Stomach (tissue), 19 donors: ENCODE measurements at places on chromosomes 1 and 21. TPM values are rescaled to one million over a fixed set of nuclear protein-coding genes. Genes with fewer than 3 reads are reported as not detected.

Gene TNNT2
- polyA plus RNA-seq = 12.0 TPM

- no peak for DNase-seq
- no peaks in the 10 kb centered on the region for H3K36me3 ChIP-seq
- no peak overlapping the region for H3K4me3 ChIP-seq
- H3K27me3 ChIP-seq = no peaks in the 10 kb centered on the region
Observed at GRCh38 chr1:192011525-192011924, 146.7 kb upstream of the RGS18 start.

GRCh38 chr1:167819849-167820683 is 93.9 kb downstream of the ADCY10 start:
- peak overlapping the region; percentile 78 for H3K27ac ChIP-seq
- H3K36me3 ChIP-seq = no peaks in the 10 kb centered on the region
- peak; percentile 82 for DNase-seq
- peaks cover 6% of the 10 kb centered on the region for H3K4me1 ChIP-seq

DNA sequence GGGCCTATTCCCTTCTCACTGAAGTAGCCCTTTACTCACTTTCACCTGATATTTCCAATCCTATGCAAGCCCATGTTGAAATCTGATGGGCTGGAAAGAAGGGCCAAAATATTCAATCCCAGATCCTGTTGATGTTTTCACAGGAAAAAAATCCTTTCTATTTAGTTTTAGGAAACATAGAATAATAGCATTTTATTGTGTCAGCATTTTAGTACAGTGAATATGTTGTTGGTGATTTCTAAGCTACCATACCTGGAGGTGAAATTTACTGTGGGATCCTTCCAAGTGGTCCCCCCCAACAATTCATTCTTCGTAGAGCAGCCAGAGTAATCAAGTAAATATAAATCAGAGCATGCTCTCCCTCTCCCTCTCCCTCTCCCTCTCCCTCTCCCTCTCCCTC is 3.4 kb upstream of the UBE2U start:
- H3K4me3 ChIP-seq = no peak overlapping the region
- no peak for DNase-seq
- H3K36me3 ChIP-seq = no peaks in the 10 kb centered on the region
- no peak overlapping the region for H3K27ac ChIP-seq
- no peaks in the 10 kb centered on the region for H3K27me3 ChIP-seq

GRCh38 chr1:234109840-234110239 is 205.4 kb downstream of the SLC35F3 start:
- peaks cover 25% of the 10 kb centered on the region for H3K27me3 ChIP-seq
- H3K36me3 ChIP-seq = no peaks in the 10 kb centered on the region
- no peak overlapping the region for H3K27ac ChIP-seq
- DNase-seq = no peak
- H3K4me3 ChIP-seq = no peak overlapping the region

Gene IQCC
- polyA plus RNA-seq = 1.3 TPM

GRCh38 chr21:24594082-24594481 is 1013.2 kb downstream of the MRPL39 start:
- no peaks in the 10 kb centered on the region for H3K4me1 ChIP-seq
- H3K4me3 ChIP-seq = no peak overlapping the region
- H3K27ac ChIP-seq = no peak overlapping the region

GRCh38 chr1:21337928-21338572 is 47.8 kb upstream of the ECE1 start:
- no peaks in the 10 kb centered on the region for H3K27me3 ChIP-seq
- H3K4me3 ChIP-seq = no peak overlapping the region
- peak; percentile 75 for DNase-seq
- H3K27ac ChIP-seq = peak overlapping the region; percentile 89
- H3K36me3 ChIP-seq = no peaks in the 10 kb centered on the region
- peaks cover 100% of the 10 kb centered on the region for H3K4me1 ChIP-seq

GRCh38 chr1:165845992-165846748 is 18.8 kb downstream of the UCK2 start:
- peaks cover 65% of the 10 kb centered on the region for H3K4me1 ChIP-seq
- no peaks in the 10 kb centered on the region for H3K36me3 ChIP-seq
- no peak overlapping the region for H3K27ac ChIP-seq
- H3K4me3 ChIP-seq = no peak overlapping the region

Gene PDE9A
- polyA plus RNA-seq = 9.0 TPM

GRCh38 chr21:36817732-36818450 is 119.0 kb downstream of the SIM2 start:
- H3K36me3 ChIP-seq = no peaks in the 10 kb centered on the region
- no peak for DNase-seq
- no peak overlapping the region for H3K4me3 ChIP-seq
- H3K4me1 ChIP-seq = no peaks in the 10 kb centered on the region
- no peak overlapping the region for H3K27ac ChIP-seq
- no peaks in the 10 kb centered on the region for H3K27me3 ChIP-seq

Gene FMO3
- 7.0 TPM for polyA plus RNA-seq

Gene TRIM58
- polyA plus RNA-seq = 0.10 TPM

GRCh38 chr1:167512046-167512654 is 6.2 kb downstream of the CD247 start:
- no peaks in the 10 kb centered on the region for H3K4me1 ChIP-seq
- no peak overlapping the region for H3K4me3 ChIP-seq
- no peaks in the 10 kb centered on the region for H3K36me3 ChIP-seq
- no peak for DNase-seq
- no peaks in the 10 kb centered on the region for H3K27me3 ChIP-seq

Gene CFH
- polyA plus RNA-seq = 31.4 TPM

DNA sequence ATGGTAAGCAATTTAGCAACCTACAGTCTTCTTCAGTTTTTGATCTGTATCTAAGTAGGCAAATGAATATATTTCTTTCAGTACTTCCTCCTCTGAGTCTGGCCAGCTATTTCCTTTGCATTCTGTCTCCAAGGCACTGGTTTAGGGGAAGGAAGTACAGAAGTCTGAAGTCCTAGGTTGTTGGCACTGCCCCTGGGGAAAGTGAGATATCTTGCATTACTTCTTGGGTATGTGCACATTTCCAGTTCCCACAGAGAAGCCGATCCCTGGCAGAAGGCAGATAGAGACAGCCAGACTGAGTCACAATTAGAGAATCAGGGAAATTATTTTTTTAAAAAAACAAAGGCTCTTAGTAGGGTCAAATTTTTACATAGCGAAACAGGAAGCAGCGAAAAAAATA is 98.8 kb downstream of the RASAL2 start:
- no peak overlapping the region for H3K4me3 ChIP-seq
- peak; percentile 55 for DNase-seq
- peaks cover 4% of the 10 kb centered on the region for H3K4me1 ChIP-seq
- H3K36me3 ChIP-seq = no peaks in the 10 kb centered on the region
- H3K27ac ChIP-seq = peak overlapping the region; percentile 42

DNA sequence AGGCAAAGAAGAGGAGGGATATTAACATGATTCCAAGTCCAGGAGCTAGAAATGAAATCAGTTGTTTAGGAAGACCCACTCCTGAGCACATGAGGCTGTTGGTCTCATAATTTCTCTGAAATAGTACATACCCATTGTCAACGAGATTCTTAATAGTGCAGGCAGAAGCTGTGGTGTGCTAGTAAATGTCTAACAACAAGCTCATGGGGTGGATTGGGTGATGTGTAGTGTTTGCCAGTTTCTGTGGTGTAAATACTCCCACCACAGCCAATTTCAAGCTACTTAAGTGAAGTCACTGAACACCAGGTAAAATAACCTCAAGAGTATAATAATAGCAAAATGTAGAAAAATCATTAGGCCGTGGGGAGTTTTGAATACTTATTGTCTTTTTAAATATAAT is 42.0 kb downstream of the SYF2 start:
- H3K27me3 ChIP-seq = peaks cover 7% of the 10 kb centered on the region
- no peaks in the 10 kb centered on the region for H3K36me3 ChIP-seq
- no peak overlapping the region for H3K27ac ChIP-seq
- no peak overlapping the region for H3K4me3 ChIP-seq
- H3K4me1 ChIP-seq = no peaks in the 10 kb centered on the region

DNA sequence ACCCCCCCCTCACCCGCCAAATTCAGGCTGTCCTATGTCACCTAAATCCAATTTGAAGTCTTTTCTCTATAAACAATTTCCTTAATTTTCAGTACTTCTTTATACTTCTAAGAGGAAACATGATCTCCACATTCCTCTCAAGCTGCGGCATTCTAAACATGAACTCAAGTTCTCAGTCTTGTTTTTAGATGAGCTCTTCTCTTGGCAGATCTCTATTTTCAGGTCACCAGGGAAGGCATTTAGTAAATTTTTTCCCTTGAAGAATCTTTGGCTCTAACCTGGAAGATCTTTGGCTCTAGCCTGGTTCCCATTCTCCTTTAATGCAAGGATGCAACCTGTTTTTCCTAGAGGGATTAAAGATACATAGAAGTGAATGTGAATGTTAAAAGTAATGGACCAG is 193.4 kb downstream of the ATG4C start:
- H3K27me3 ChIP-seq = no peaks in the 10 kb centered on the region
- DNase-seq = peak; percentile 25
- H3K4me1 ChIP-seq = no peaks in the 10 kb centered on the region
- no peak overlapping the region for H3K27ac ChIP-seq
- no peak overlapping the region for H3K4me3 ChIP-seq
- H3K36me3 ChIP-seq = no peaks in the 10 kb centered on the region

GRCh38 chr1:16921391-16922185 is at the start of gene CROCC:
TSS of gene CROCC (plus strand) at chr1:16921931. CDS start at chr1:16922019, 88 bp downstream.
- no peaks in the 10 kb centered on the region for H3K36me3 ChIP-seq
- DNase-seq = peak; percentile 91
- H3K27ac ChIP-seq = no peak within 1 kb of the TSS
- H3K4me3 ChIP-seq = no peak within 1 kb of the TSS

- no peak overlapping the region for H3K27ac ChIP-seq
- peaks cover 96% of the 10 kb centered on the region for H3K36me3 ChIP-seq
- no peaks in the 10 kb centered on the region for H3K27me3 ChIP-seq
- no peaks in the 10 kb centered on the region for H3K4me1 ChIP-seq
Observed at GRCh38 chr1:171576144-171576543, 45.9 kb upstream of the MYOCOS start.

GRCh38 chr1:229396585-229397206 is 37.2 kb downstream of the ACTA1 start:
- DNase-seq = no peak
- no peaks in the 10 kb centered on the region for H3K4me1 ChIP-seq
- H3K36me3 ChIP-seq = no peaks in the 10 kb centered on the region
- no peak overlapping the region for H3K4me3 ChIP-seq

DNA sequence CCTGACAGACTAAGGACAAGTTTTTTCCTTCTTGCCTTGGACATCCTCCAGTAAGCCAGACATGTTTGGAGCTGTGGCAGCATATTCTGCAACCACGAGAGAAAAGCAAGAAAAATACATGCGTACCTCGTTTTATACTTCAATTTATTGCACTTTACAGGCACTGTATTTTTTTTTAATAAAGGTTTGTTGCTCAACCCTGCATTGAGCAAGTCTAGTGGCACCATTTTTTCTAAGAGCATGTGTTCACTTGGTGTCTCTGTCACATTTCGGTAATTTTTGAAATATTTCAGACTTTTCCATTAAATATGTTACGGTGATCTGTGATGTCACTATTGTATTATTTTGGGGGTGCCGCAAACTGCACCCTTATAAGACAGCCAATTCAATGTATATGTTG is 2.1 kb upstream of the SSX2IP start:
- no peak overlapping the region for H3K27ac ChIP-seq
- no peak overlapping the region for H3K4me3 ChIP-seq
- H3K27me3 ChIP-seq = no peaks in the 10 kb centered on the region
- DNase-seq = no peak
- H3K36me3 ChIP-seq = no peaks in the 10 kb centered on the region
- no peaks in the 10 kb centered on the region for H3K4me1 ChIP-seq

GRCh38 chr1:236301958-236302335 is 20.2 kb upstream of the ERO1B start:
- H3K4me1 ChIP-seq = no peaks in the 10 kb centered on the region
- no peak for DNase-seq
- H3K27ac ChIP-seq = no peak overlapping the region
- no peaks in the 10 kb centered on the region for H3K36me3 ChIP-seq
- H3K4me3 ChIP-seq = no peak overlapping the region
- no peaks in the 10 kb centered on the region for H3K27me3 ChIP-seq

Gene C1orf35
- polyA plus RNA-seq = 20.0 TPM

DNA sequence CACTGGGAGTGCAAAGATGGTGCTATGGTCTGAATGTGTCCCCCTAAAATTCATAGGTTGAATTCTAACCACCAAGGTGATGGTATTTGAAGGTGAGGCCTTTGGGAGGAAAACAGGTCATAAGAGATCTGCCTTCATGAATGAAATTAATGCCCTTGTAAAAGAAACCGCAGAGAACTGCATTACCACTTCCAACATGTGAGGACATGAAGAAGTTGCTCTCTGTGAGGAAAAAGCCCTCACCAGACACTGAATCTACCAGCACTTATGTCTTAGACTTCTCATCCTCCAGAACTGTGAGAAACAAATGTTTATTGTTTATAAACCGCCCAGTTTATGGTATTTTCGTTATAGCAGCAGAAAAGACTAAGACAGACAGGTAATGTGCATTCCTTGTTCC is 224.7 kb upstream of the C1orf87 start:
- no peak overlapping the region for H3K27ac ChIP-seq
- no peaks in the 10 kb centered on the region for H3K36me3 ChIP-seq
- H3K4me3 ChIP-seq = no peak overlapping the region

DNA sequence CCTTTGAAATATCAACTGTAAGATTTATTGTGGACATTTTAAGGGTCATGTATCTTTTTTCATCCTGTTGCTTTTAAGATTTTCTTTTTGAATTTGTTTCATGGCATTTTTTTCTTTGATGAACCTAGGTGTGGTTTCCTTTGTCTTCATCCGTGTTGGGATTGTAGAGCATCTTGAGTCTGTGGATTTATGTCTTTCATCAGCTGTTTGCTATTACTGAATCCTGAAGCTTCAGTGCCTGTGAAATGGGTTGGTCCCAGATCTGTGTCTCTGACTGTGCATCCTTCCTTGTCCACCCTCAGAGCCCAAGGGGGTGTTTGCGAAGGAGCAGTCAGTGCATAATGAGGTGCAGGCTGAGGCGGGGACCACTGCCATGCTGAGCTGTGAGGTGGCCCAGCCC is 37.3 kb downstream of the OBSCN start:
- no peaks in the 10 kb centered on the region for H3K4me1 ChIP-seq
- H3K36me3 ChIP-seq = peaks cover 20% of the 10 kb centered on the region
- DNase-seq = no peak
- no peak overlapping the region for H3K27ac ChIP-seq

Gene LAPTM5
- 39.9 TPM for polyA plus RNA-seq

Gene MFSD2A
- 0.75 TPM for polyA plus RNA-seq

GRCh38 chr1:106498238-106498637 is 558.2 kb upstream of the PRMT6 start:
- H3K27ac ChIP-seq = no peak overlapping the region
- H3K27me3 ChIP-seq = no peaks in the 10 kb centered on the region
- no peaks in the 10 kb centered on the region for H3K36me3 ChIP-seq
- no peak for DNase-seq
- no peaks in the 10 kb centered on the region for H3K4me1 ChIP-seq

GRCh38 chr1:181592255-181592859 is 109.0 kb downstream of the CACNA1E start:
- H3K27ac ChIP-seq = no peak overlapping the region
- H3K27me3 ChIP-seq = no peaks in the 10 kb centered on the region
- no peaks in the 10 kb centered on the region for H3K4me1 ChIP-seq
- no peak for DNase-seq
